GM12865 (cell line): ENCODE measurements at places on chromosomes 12 and 14.
A peak's percentile ranks its signal among the peaks of the same experiment; 100 is the strongest.

DNA sequence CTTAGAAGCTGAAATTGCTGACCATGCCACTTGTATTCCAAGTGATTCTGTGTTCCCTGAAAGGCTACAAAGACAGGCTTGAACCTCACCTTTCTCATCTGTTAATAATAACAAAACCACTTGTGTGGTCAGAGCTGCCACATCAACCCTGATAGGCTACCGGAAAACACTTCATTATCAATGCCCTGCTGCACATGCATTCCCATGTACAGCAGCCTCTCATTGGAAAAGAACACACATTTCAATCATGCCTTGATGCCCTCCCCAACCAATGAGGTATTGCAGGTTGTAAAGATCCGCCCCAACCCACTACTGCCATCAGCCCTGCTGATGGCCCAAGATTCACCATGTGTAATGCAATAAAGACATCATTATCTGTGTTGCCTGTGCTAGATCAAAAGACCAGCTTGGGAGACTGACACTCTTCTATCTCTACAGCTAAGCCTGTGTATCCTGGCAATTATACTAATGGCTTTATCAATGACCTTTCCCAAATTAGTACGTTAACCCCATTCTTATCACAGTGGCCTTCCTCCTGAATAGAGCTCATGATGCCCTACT, 2.8 kb downstream of the GPR19 start:
- peak; percentile 77 for DNase-seq

GRCh38 chr14:63938198-63939005, 85.6 kb downstream of the SYNE2 start:
- DNase-seq = peak; percentile 72

DNA sequence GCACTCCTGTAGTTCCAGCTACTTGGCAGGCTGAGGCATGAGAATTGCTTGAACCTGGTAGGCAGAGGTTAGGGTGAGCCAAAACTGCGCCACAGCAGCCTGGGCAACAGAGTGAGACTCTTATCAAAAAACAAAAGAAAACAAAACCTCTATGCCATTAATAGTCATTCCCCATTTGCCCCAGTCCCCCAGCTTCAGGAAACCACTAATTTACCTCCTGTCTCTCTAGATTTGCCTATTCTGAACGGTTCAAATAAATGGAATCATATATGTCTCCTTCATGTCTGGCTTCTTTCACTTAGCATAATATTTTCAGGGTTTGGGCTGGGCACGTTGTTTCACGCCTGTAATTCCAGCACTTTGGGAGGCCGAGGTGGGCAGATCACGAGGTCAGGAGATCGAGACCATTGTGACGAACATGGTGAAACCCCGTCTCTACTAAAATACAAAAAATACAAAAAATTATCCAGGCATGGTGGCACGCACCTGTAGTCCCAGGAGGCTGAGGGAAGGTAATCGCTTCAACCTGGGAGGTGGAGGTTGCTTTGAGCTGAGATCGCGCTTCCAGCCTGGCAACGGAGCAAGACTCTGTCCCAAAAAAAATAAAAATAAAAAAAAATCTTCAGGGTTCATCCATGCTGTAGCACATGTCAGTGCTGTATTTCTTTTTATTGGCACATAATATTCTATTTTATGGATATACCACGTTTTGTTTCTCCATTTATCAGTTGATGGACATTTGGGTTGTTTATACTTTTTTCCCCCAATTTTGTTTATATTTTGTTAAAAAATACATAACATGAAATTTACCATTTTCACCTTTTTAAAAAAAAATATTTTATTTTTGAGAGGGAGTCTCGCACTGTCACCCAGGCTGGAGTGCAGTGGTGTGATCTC, 31.9 kb downstream of the KNTC1 start:
- peak; percentile 48 for DNase-seq

GRCh38 chr14:92950193-92950540, 27.2 kb downstream of the CHGA start:
- no peak for DNase-seq

DNA sequence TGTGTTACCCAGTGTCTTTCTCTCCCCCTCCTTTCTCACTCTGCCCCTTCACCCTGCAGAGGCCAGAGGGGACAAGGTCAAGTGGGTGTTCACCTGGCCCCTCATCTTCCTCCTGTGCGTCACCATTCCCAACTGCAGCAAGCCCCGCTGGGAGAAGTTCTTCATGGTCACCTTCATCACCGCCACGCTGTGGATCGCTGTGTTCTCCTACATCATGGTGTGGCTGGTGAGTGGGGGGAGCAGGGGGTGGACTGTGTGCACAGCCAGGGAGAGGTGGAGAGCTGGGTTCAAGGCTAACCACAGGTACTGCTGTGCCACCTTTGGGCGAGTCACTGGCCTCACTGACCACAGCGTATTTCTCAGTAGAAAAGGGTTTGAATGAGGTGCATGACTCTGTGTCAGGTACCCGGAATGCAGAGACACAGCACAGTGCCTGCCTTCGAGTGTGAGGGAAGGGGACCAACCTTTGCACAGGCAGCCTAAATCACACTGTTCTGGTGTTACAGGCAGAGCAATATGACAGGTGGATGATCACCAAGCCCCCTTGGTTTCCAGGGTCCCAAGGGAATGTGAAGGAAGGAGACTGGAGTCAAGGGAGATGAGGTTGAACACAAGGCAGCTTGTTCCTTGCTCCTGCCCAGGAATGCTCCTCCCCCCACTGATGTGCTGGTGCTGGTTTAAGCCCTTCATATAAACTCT, 30.8 kb upstream of the RIN3 start:
- no peak for DNase-seq

DNA sequence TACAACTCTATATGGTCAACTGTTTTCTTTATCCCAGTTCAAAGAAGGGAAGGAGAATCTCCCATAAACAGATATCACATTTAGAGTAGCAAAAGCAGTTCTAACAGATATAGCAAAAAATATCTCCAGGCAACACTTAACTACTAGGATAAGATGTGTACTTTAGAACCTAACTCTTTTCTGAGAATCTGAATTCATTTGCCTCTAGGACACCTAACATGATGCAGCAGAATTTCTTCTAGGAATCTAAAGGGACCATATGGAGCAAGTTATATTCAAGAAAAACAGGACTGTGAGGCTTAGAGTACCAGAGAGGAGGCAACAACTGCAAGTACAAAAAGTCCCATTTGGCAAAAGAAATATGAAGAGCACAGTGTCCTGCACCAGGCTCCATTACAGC, 24.4 kb upstream of the CAPRIN2 start:
- no peak for DNase-seq

DNA sequence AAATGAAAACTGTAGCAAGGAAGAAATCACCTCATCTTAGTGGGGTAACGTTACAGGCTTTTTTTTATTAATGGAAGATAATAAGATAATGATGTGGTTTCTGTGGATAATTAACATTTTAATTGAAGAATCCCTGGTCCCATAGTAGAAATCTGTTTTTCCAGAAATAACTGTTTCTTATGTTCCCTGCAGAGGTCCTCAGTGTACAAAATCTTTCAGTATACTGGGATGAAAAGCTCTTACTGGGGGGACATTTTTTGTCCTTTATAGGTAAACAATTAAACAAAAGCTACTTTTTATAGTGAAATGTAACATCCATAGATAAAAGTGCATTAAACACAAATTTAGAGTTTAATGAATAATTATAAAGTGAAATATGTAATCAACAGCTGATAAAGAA, 312.2 kb downstream of the ATXN7L3B start:
- no peak for DNase-seq

DNA sequence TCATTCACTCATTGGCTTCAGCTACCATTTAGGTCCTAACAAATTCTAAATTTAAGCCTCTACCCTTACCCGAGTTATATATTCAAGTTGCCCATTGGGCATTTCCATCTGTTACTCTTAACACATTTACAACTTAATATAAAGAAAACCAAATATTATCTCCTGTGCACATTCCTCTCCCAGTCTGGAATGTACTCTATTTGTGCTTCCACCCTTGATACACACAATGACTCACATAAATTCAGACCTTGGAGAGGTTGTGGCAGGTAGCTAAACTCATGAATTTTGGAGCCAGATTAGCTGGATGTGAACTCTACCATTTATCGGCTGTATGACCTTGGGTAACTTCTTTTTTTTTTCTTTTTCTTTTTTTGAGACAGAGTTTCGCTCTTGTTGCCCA, 51.1 kb downstream of the BRMS1L start:
- no peak for DNase-seq

DNA sequence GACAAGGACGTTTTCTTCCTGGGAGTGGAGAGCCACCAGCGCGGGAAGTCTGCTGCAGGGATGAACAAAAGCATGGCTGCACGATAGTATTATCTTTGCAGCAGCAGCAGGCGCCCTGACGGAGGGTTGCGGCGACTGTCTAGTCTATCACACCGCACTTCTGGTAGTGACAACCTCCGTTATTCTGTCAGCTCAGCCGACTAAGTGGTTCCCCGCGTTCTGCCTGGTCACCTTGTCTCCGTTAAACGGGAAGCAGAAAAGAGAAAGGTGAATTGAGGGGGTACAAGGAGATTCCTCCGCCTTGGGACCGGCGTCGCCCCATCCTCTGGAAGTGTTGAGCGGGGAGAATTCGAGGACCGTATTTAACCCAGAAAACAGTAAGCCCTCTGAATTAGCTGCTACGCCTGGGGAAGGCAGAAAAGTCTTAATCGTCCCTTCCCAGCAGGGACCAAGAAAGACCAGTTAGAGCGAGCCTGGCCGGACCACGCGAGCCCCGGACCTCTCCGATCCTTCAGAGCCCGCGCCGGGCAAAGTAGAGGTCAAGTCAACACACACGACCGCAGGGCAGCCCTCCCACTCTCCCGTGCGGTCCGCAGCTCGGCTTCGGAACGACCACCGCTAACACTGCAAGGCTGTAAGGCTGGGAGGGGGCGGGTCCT, 536 bp upstream of the DAAM1 start:
- peak; percentile 30 for DNase-seq

DNA sequence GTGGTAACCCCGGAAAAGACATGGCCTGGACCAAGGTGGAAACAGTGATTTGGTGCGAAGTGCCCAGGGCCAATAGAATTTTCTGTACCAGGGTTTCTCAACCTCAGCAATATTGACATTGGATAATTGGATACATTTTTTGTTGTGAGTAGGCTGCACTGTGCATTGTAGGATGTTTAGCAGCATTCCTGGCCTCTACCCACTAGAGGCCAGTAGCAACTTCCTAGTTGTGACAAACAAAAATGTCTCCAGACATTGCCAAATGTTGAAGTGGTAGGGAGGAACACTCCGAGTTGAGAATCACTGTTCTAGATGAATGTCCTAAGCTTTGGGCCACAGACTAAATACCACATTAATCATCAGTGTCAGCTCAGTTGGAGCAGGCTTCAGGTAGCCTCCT, 6.2 kb upstream of the CGRRF1 start:
- no peak for DNase-seq

- DNase-seq = peak; percentile 9
Measured at GRCh38 chr12:54138219-54138618, 50.6 kb downstream of the SMUG1 start.

GRCh38 chr12:69428351-69429073, 41.7 kb upstream of the FRS2 start:
- no peak for DNase-seq

DNA sequence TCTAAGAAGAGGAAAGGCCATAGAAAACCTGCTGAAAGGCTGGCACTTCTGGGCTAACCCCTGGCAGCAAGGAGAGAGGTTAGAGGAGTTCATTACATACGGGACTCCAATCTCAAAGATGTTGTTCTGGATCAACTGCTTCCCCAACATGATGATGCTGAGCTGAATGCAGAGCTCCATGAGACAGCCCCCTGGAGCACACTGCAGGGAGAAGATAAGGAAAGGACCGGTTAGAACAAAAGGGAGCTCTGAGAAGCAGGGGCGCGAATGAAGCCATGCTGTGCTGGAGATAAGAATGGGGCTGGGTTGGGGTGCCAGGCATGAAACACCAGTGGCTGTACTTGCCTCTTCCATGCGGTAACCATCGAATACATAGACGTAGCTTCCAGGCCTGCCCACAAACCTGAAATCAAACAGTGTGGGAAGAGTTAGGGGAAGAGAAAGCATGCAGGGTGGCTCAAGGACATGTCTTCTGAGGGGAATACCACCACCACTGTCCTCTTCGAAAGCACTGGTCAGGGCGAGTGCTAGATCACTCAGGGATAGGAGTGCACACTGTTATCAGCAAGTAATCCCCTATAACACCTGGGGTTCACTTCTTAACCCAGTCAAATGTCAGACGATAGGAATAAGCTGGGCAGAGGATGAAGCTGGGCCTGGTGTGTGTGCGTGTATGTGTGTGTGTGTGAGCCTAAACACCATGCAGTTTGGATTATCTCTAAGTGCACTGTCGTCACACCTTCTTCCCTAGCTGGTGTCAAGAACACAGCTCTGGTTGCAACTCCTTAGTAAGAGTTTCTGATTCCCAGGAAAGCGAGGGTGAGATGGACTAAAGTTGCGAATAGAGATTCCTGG, 180.9 kb downstream of the NTF3 start:
- DNase-seq = no peak

DNA sequence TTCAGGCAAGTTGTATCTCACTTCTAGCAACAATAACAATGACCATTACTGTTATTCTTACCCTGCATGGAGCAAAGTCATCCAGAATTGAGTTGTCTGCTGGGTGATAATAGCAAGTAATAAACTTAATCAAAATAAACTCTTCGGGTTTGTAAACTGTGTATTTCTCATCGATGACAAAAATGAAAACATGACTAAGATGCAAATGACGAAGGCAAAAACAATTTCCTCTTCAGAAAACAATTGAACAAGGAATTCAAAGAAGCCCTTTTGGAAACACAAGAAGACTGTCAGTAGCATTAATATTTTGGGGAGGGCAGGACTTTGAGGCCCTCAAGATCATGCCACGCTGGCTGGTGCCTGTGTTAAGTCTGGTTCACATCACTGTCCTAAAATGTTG, 232.0 kb downstream of the BTG1 start:
- no peak for DNase-seq

GRCh38 chr14:22653012-22653621, 9.0 kb upstream of the OR6J1 start:
- peak; percentile 72 for DNase-seq

GRCh38 chr12:110235383-110235782, 45.7 kb upstream of the ATP2A2 start:
- DNase-seq = no peak
